CD4-positive, alpha-beta memory T cell (primary cell): ENCODE measurements at places on chromosomes 11 and 22. TPM values are rescaled to one million over a fixed set of nuclear protein-coding genes. Genes with fewer than 3 reads are reported as not detected.

CATSPER1 gene
- total RNA-seq, result not detected

OR52A1 gene
- total RNA-seq, result not detected

DNA sequence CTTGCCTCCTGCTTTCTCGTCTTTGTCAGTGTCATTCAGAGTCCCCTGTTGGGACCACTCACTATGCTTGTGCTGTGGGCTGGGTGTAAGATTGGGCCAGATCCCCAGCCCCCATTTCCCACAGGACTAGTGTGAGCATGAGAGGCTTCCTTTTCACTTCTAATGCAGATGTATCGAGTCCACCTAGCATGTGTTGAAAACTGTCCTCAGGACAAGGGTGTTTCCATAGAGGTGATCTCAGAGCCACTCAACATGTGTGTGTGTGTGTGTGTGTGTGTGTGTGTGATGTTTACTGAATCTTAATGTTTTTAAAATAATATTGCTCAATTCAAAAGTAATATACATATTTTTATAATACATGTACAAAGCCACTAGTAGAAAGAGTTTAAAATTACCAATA lies 11.4 kb upstream of the CD44 start:
- no peak overlapping the region for H3K4me3 ChIP-seq
- H3K4me1 ChIP-seq, result peaks cover 46% of the 10 kb centered on the region
- no peak overlapping the region for H3K27ac ChIP-seq
- H3K36me3 ChIP-seq, result no peaks in the 10 kb centered on the region

DNA sequence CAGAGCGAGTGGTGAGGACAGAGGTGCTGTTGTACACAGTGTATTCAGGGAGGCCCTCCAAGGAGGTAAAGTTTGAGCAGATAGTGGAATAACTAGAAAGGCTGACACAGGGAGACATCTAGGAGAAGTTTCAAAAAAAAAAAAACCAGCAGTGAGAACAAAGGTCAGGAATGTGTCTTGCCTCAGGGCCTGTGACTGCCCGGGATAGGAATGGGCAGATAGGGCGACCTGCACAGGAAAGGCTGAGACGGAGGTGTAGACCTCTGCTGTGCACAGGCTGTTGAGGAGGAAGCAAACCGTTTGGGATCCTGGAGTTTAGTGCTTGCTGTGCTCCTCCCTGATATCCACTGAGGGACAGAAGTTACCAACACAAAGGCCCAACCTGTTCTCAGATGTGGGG lies 406.5 kb upstream of the B3GAT1 start:
- no peaks in the 10 kb centered on the region for H3K4me1 ChIP-seq
- peaks cover 7% of the 10 kb centered on the region for H3K27me3 ChIP-seq
- no peak for DNase-seq
- H3K27ac ChIP-seq, result no peak overlapping the region

- H3K27me3 ChIP-seq, result no peaks in the 10 kb centered on the region
- no peak overlapping the region for H3K4me3 ChIP-seq
- no peak overlapping the region for H3K27ac ChIP-seq
- H3K4me1 ChIP-seq, result peaks cover 15% of the 10 kb centered on the region
Measured at GRCh38 chr22:44618400-44618799, 83.6 kb upstream of the PRR5 start.

- peaks cover 5% of the 10 kb centered on the region for H3K4me1 ChIP-seq
- no peak overlapping the region for H3K4me3 ChIP-seq
- no peaks in the 10 kb centered on the region for H3K27me3 ChIP-seq
- no peak for DNase-seq
Measured at GRCh38 chr11:9851366-9851765, 187.5 kb downstream of the SWAP70 start.

- no peak overlapping the region for H3K27ac ChIP-seq
- H3K4me3 ChIP-seq, result no peak overlapping the region
- no peaks in the 10 kb centered on the region for H3K36me3 ChIP-seq
- no peak for DNase-seq
- H3K4me1 ChIP-seq, result no peaks in the 10 kb centered on the region
- no peaks in the 10 kb centered on the region for H3K27me3 ChIP-seq
Measured at GRCh38 chr11:3123305-3123704, 41.8 kb downstream of the OSBPL5 start.

DNA sequence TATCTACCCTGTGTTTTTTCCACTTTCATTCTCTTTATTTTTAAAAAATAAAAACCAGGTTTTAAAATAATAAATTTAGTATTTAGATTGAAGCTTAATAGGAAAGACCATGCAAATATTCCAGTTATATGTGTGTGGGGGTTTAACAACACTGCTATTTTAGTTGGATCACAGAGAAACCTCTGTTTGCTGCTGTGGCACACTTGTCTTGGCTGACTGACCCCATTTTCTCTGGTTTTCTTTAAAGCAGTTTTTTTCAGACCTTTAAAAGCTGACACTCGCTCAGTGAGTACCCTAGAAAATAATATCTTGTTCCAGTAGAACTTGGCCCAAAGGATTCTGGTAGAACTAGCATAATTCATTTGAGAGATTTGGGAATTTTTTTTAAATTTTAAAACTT lies 31.6 kb downstream of the ACER3 start:
- no peaks in the 10 kb centered on the region for H3K27me3 ChIP-seq
- H3K27ac ChIP-seq, result no peak overlapping the region
- DNase-seq, result no peak
- H3K4me3 ChIP-seq, result no peak overlapping the region
- no peaks in the 10 kb centered on the region for H3K36me3 ChIP-seq
- no peaks in the 10 kb centered on the region for H3K4me1 ChIP-seq
